Adipose tissue (tissue), 3 donors: ENCODE measurements at places on chromosomes 3 and 15. TPM values are rescaled to one million over a fixed set of nuclear protein-coding genes. Genes with fewer than 3 reads are reported as not detected.

CPNE9 gene
- polyA plus RNA-seq, result 0.06 TPM

ACTRT3 gene
- 1.8 TPM for polyA plus RNA-seq

BCL2A1 gene
- polyA plus RNA-seq, result 36.0 TPM

GOLGA6C gene
- polyA plus RNA-seq, result not detected

ZNF860 gene
- polyA plus RNA-seq, result 0.07 TPM

SEMA7A gene
- polyA plus RNA-seq, result 0.75 TPM

ABHD17C gene
- polyA plus RNA-seq, result 4.5 TPM

RYR3 gene
- 4.4 TPM for polyA plus RNA-seq

RASGRP1 gene
- 0.76 TPM for polyA plus RNA-seq

NEK10 gene
- polyA plus RNA-seq, result 0.09 TPM

ACKR4 gene
- 0.60 TPM for polyA plus RNA-seq

CFAP20DC gene
- not detected for polyA plus RNA-seq

COL6A6 gene
- 0.22 TPM for polyA plus RNA-seq

LOXL1 gene
- 4.2 TPM for polyA plus RNA-seq

ANKUB1 gene
- 0.03 TPM for polyA plus RNA-seq

TMOD2 gene
- 2.2 TPM for polyA plus RNA-seq

MEIS2 gene
- polyA plus RNA-seq, result 6.6 TPM

NR2F2 gene
- 33.5 TPM for polyA plus RNA-seq

CPLX3 gene
- polyA plus RNA-seq, result not detected

GOLGA8G gene
- polyA plus RNA-seq, result not detected

KLHL6 gene
- 1.3 TPM for polyA plus RNA-seq

WDR72 gene
- polyA plus RNA-seq, result 0.04 TPM

KIF23 gene
- polyA plus RNA-seq, result 0.61 TPM

SLC24A5 gene
- polyA plus RNA-seq, result not detected

GNB4 gene
- polyA plus RNA-seq, result 1.4 TPM

GOLGA6D gene
- not detected for polyA plus RNA-seq

MELTF gene
- polyA plus RNA-seq, result 9.7 TPM

HCLS1 gene
- 47.8 TPM for polyA plus RNA-seq

SAXO2 gene
- polyA plus RNA-seq, result 3.3 TPM

LRRC2 gene
- polyA plus RNA-seq, result 1.2 TPM

COMMD2 gene
- polyA plus RNA-seq, result 13.3 TPM

PXYLP1 gene
- polyA plus RNA-seq, result 7.9 TPM

C2CD4A gene
- polyA plus RNA-seq, result 0.22 TPM

TGM5 gene
- 0.06 TPM for polyA plus RNA-seq

TGM4 gene
- polyA plus RNA-seq, result not detected

STAC gene
- polyA plus RNA-seq, result 0.08 TPM

UCN2 gene
- not detected for polyA plus RNA-seq

EPHB1 gene
- 1.0 TPM for polyA plus RNA-seq

SLC2A2 gene
- polyA plus RNA-seq, result 0.56 TPM

ST3GAL6 gene
- 3.3 TPM for polyA plus RNA-seq

ERICH6 gene
- not detected for polyA plus RNA-seq

ITPKA gene
- polyA plus RNA-seq, result 2.3 TPM

EXD1 gene
- 0.10 TPM for polyA plus RNA-seq

CHRNA7 gene
- 1.5 TPM for polyA plus RNA-seq

NRROS gene
- 3.4 TPM for polyA plus RNA-seq

STOML1 gene
- polyA plus RNA-seq, result 14.4 TPM
